ENCODE measurements at places on chromosomes 11 and 22. TPM values are rescaled to one million over a fixed set of nuclear protein-coding genes. Genes with fewer than 3 reads are reported as not detected.

Gene CSNK2A3
- 3.7 TPM for total RNA-seq

Gene KRTAP5-11
- total RNA-seq, result not detected

Gene LDLRAD3
- 9.7 TPM for total RNA-seq

DNA sequence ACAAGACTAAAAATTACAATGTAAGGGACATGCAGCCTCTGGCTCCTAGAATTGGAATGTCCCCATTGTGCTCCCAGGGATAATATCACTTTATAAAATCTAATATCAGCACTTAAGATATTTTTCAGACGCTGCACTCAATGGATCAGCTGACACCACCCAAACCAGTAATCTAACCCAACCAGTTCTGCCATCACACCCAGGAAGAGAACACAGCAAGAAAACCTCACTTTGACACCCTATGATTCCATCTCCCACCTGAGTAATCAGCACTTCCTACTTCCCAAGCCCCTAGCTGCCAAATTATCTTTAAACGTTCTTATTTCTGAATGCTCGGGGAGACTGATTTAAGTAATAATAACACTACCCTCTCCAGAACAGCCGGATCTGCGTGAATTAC is 2.6 kb downstream of the CASP4 start:
- no peak for DNase-seq

Gene HINFP
- total RNA-seq, result 21.2 TPM

GRCh38 chr11:47948137-47948536 is 32.2 kb upstream of the PTPRJ start:
- DNase-seq, result no peak

DNA sequence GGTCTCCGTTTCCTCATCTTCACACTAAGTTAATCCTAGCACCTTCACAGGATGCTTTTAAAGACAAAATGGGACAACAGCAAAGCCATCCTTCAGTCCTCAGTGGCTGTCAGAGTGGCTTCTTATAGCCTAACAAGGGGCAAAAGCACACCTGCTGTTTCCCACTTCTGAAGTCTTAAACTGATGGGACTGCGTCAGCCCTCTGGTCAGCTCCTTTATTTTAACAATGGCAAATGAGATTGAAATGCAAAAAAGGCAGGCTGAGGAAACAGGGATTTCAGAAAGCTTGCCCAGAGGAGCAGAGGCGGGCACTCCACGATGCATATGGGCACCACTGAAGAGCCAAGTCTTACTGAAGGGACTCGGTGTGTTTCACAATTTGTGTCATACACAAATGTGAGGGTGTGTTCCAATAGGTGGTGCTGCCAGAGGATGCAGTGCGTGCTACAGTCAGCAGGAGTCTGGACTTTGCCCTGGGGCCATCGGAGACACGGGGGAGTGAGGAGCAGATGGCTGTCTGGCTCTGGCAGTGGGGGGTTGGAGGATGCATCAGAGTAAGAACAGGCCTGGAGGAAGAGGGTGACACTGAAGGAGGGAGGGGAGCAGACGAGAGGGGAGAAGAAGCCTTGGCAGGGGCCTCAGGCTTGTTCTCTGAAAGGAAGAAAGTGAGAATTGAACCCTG is 47.3 kb downstream of the TENM4 start:
- DNase-seq, result no peak

DNA sequence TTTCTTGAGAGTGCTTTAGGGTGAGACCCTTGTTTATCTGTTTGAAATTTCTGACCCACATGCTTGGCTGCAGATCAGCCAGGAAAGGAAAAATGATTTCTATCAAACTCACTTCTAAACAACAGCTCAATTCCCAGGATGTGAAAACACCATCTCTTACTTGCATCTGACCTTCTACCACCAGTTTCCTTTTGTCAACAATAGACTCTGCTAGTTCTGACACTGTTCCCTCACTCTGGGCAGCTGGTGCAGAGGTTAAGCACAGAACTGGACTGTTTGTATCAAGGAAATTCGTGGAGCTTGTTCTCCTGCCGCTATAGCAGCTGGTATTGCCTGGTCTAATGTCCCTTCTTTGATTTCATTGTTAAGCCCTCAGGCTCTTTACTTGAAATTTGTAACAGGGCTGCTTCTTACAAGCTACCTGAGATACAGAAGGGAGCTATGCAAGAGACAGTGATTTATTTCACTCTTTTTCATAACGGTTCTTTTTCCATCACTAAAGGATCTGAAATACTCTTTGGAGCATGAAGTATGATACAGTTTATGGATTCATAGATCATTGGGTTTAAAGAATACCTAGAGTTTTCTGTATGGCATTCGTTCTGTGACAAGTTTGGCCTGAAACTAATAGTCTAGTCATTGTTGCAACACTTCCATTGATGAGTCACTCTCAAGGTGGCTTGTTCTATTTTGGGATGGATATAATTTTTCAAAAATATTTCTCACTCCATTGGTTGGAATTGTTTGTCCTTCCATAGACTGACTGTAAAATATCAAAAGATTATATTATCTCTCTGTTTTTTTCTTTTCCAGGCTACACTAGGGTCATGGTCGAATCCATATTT is 178.2 kb upstream of the ZC3H12C start:
- peak; percentile 24 for DNase-seq

- no peak for DNase-seq
Measured at GRCh38 chr11:45108070-45109064, 38.1 kb upstream of the PRDM11 start.

Gene SYVN1
- 80.7 TPM for total RNA-seq

Gene MPEG1
- total RNA-seq, result 28.1 TPM

Gene DLG2
- 9.9 TPM for total RNA-seq

GRCh38 chr11:32566517-32566916 is 17.1 kb upstream of the EIF3M start:
- DNase-seq, result no peak

GRCh38 chr11:117273550-117274289 is 17.4 kb upstream of the BACE1-AS start:
- no peak for DNase-seq

Gene NADSYN1
- 65.9 TPM for total RNA-seq

- DNase-seq, result no peak
Measured at GRCh38 chr11:130260080-130260627, 54.6 kb downstream of the ZBTB44 start.

- DNase-seq, result no peak
Measured at GRCh38 chr22:30607939-30608338, 965 bp downstream of the TCN2 start.

GRCh38 chr11:75663808-75664207 is 5.0 kb downstream of the MAP6 start:
- DNase-seq, result no peak

GRCh38 chr11:70176940-70177689 is 26.0 kb upstream of the FADD start:
- no peak for DNase-seq

DNA sequence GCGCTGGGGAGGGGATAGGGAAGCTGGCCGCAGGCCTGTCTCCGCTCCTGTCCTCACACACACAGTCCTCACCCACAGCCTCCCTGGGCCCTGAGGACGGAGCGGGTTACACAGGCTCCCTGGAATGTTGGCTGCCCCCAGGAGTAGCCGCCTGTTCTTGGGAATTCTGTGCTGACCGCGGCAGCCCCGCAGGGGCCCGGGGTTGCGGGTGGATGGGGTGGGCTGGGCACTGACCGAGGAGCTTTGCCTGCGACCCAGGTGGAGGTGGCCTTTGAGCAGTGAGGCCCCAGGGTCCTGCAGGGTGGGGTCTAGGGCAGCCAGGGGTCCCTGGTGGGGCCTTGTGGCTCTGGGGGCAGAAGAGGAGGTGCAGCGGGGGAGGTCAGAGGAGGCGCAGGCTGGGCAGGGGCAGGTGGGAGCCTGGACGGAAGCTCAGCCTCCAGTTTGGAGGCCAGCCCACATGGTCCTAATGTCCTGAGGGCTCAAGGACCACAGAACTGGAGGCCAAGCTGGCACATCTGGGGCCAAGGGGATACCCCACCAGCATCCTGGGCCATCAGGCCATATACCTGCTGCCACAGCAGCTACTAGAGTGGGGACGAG is 6.6 kb upstream of the MRGPRG start:
- DNase-seq, result no peak

- DNase-seq, result peak; percentile 40
Measured at GRCh38 chr11:76347466-76347865, 33.5 kb downstream of the THAP12 start.

Data from lung (tissue), 17 donors.